Activated T-cell treated with anti-CD3 and anti-CD28 coated beads for 4 hours (primary cell): ENCODE measurements at places on chromosomes 4 and X.

GRCh38 chr4:41573502-41574001 lies 35.6 kb downstream of the LIMCH1 start:
- no peak for DNase-seq

DNA sequence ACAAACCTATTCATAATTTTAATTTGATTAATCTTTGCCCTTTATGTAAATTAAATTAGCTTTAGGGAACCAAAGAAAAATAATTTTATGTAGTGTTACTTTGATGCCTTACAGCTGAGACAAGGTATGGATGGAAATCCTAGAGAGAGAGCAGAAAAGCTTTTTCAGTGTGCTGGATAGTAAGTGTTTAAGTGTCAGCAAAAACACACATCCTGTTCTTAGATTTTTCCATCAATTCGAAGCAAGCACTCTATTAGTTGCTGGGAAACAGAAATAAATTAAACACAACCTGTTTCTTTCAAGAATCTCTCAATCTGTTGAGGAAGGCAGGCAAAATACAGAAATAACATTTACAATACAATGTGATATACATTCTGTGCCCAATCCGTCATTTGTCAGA lies 327.8 kb downstream of the GALNTL6 start:
- no peak for DNase-seq

DNA sequence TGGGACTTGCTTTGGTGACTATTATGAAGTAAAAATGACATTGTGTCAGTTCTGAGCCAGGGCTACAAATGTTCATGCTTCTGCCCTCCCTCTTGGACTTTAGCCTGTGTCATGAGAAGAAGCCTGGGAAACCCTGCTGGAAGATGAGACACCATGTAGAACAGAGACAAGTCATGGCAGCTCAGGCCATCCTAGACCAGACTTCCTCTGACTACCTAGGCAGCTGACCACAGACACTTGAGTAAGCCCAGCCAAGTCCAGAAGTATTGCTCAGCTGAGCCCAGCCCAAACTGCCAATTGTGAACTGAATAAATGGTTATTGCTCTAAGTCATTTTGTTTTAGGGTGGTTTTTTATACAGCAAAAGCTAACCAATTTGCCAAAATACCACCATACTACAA lies 467.6 kb upstream of the CNKSR2 start:
- DNase-seq, result no peak

- no peak for DNase-seq
Observed at GRCh38 chr4:58205446-58206235, 1095.5 kb upstream of the IGFBP7 start.

DNA sequence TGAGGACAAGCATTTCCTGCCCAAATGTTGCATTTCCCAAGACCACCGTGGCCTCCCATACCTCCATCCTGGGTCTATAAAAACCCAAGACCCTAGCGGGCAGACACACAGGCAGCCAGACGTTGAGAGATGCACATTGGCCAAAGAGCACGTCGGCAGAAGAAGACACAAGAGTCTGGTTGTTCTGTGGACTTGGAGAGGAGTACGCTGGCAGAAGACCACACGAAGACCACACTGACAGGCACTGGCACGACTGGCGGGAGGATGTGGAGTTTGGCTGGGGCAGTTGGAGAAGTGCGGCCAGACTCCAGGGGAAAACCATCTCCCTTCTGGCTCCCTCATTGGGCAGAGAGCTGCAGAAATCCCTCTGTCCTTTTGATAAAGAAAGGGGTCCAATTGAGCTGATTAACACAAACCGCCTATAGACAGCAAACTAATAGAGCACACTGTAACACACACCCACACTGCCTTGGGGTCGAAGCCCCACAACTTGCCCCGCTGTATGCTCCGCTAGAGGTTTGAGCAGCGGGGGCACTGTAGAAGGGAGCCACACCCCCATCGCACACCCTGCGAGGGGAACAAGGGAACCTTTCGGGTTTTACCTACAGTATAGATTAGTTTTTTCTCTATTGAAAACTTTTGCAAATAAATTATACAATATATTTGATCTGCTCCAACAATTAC lies 376.7 kb upstream of the KLHL4 start:
- no peak for DNase-seq

DNA sequence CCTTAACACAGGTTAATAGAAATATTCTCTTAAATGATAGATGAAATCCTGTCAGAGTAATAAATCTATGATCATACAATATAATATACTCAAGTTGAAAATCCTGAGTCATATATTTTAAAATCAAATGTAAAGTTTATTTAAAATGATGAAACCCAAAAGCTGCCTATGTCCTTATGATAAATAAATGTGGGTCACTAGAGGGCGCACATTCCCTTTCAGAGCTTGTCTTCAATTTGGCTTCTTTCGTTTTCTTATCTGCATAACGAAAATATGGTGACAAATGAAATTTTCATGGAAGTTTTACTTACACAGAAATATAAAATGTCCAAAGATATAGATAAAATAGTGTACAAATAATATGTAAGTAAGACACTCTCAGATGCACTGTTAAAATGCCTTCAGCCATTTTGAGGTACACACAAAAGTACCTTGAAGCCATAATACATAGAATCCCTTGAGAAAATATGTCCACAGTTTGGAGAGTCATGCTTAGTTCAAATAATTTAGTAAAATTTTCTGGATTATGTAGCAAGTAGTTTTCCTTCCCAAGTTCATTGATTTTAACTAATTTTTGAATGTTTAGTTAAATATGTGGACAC lies 680.4 kb downstream of the DMD start:
- no peak for DNase-seq
